ENCODE measurements at places on chromosomes 3 and 15. TPM values are rescaled to one million over a fixed set of nuclear protein-coding genes. Genes with fewer than 3 reads are reported as not detected.

Gene VEPH1
- total RNA-seq: 138 TPM

Gene ZPLD1
- total RNA-seq: not detected

Gene TSC22D2
- total RNA-seq: 12.5 TPM

Gene IVD
- total RNA-seq: 41.9 TPM

Gene ROPN1
- total RNA-seq: not detected

Gene GOLGA6L9
- total RNA-seq: 0.69 TPM

Gene PROS1
- 11.1 TPM for total RNA-seq

Gene IL17RC
- total RNA-seq: 28.7 TPM

Gene PLSCR4
- 43.8 TPM for total RNA-seq

Gene ATG7
- total RNA-seq: 55.0 TPM

Gene C3orf52
- 4.0 TPM for total RNA-seq

Gene ROPN1B
- total RNA-seq: not detected

Gene RASGRP1
- total RNA-seq: under 0.01 TPM

Gene DHX30
- 75.9 TPM for total RNA-seq

Gene WNT5A
- 0.93 TPM for total RNA-seq

Gene TMEM207
- not detected for total RNA-seq

Gene ISY1
- 28.1 TPM for total RNA-seq

Gene MKRN3
- total RNA-seq: not detected

Gene SNURF
- 8.0 TPM for total RNA-seq

Gene PLSCR5
- total RNA-seq: not detected

Gene TIGIT
- total RNA-seq: not detected

Gene CDHR4
- not detected for total RNA-seq

Gene ITGA11
- 1.3 TPM for total RNA-seq

Gene CAMK2N2
- not detected for total RNA-seq

Gene MASP1
- total RNA-seq: 0.13 TPM

Gene IL5RA
- total RNA-seq: not detected

Gene CDV3
- total RNA-seq: 199 TPM

Gene C3orf33
- total RNA-seq: 2.0 TPM

Gene HRH1
- 11.2 TPM for total RNA-seq

Gene NEK4
- total RNA-seq: 15.1 TPM

Gene PLA2G4D
- not detected for total RNA-seq

Gene ACSBG1
- total RNA-seq: 0.07 TPM

Gene WDR93
- not detected for total RNA-seq

Gene CRYGS
- 0.13 TPM for total RNA-seq

Gene GOLGA8J
- total RNA-seq: not detected

Gene GPR160
- 9.1 TPM for total RNA-seq

Gene C15orf61
- total RNA-seq: 4.5 TPM

Gene SLC27A2
- total RNA-seq: 1.2 TPM

Gene CLDN16
- 0.39 TPM for total RNA-seq

Gene PRTG
- 8.5 TPM for total RNA-seq

Gene CCR9
- total RNA-seq: not detected

Gene SLC12A8
- 0.74 TPM for total RNA-seq

Gene CA12
- total RNA-seq: 0.33 TPM

Gene SH3GL3
- not detected for total RNA-seq

Gene ANKRD63
- not detected for total RNA-seq

Gene ZNF609
- 15.7 TPM for total RNA-seq

Gene SPINK8
- not detected for total RNA-seq

Gene B2M
- 5,363 TPM for total RNA-seq

Gene CADM2
- total RNA-seq: not detected

Gene TRPM1
- total RNA-seq: 0.60 TPM

Gene ALPK3
- total RNA-seq: 30.7 TPM

Gene AADAC
- total RNA-seq: 0.87 TPM

Gene C3orf22
- not detected for total RNA-seq

Gene FES
- 121 TPM for total RNA-seq

Gene CACNA2D3
- not detected for total RNA-seq

Gene SKOR1
- not detected for total RNA-seq

Gene LRRC31
- total RNA-seq: not detected

Gene GABRA5
- total RNA-seq: not detected

Data from mammary microvascular endothelial cell (primary cell).